Mucosa of gallbladder (tissue), 1 donor: ENCODE measurements at places on chromosomes 16 and 17. TPM values are rescaled to one million over a fixed set of nuclear protein-coding genes. Genes with fewer than 3 reads are reported as not detected.

- no peak for DNase-seq
Observed at GRCh38 chr17:50719924-50720794, 756 bp downstream of the LUC7L3 start.

The FZD2 gene
- total RNA-seq, result 7.7 TPM

The ALDH3A1 gene
- total RNA-seq, result 3.4 TPM

- DNase-seq, result no peak
Observed at GRCh38 chr16:4152267-4152666, 36.0 kb upstream of the ADCY9 start.

The RGS11 gene
- total RNA-seq, result 6.7 TPM

DNA sequence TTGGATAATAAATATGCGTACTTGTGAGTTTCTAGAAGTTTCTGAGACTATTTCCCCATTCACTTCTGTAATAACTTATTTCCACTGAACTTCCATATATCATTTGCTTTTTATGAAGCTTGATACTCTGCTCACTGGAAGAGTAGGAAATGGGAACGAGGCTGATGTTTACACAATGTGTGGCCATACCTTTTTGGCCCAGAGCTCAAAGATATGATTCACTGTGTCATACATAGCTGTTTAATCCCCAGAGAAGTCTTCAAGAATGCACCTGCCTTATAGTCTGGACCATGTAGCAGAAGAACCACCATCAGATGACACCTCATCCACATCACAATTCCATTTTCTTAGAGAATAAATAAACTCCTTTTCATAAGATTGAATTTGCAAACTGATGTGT lies 40.3 kb upstream of the TEKT3 start:
- no peak for DNase-seq

The GLTPD2 gene
- 0.46 TPM for total RNA-seq

The TEX14 gene
- total RNA-seq, result 0.32 TPM

The HBA2 gene
- total RNA-seq, result 30.0 TPM
